ENCODE measurements at places on chromosomes 5 and 9. TPM values are rescaled to one million over a fixed set of nuclear protein-coding genes. Genes with fewer than 3 reads are reported as not detected.
A peak's percentile ranks its signal among the peaks of the same experiment; 100 is the strongest.

Gene MEIKIN
- polyA plus RNA-seq, result not detected

Gene PFN3
- polyA plus RNA-seq, result not detected

Gene DOCK2
- polyA plus RNA-seq, result not detected

Gene GABRA1
- not detected for polyA plus RNA-seq

Gene PRRT1B
- 1.0 TPM for polyA plus RNA-seq

Gene ERAP2
- 1.5 TPM for polyA plus RNA-seq

Gene FBXL7
- 10.6 TPM for polyA plus RNA-seq

Gene EDIL3
- 21.1 TPM for polyA plus RNA-seq

GRCh38 chr5:151134228-151134627 lies 23.4 kb downstream of the ANXA6 start:
- peaks cover 5% of the 10 kb centered on the region for H3K4me1 ChIP-seq
- peak; percentile 35 for DNase-seq
- no peaks in the 10 kb centered on the region for H3K36me3 ChIP-seq
- H3K27me3 ChIP-seq, result no peaks in the 10 kb centered on the region
- peak overlapping the region; percentile 46 for H3K27ac ChIP-seq
- H3K4me3 ChIP-seq, result no peak overlapping the region

DNA sequence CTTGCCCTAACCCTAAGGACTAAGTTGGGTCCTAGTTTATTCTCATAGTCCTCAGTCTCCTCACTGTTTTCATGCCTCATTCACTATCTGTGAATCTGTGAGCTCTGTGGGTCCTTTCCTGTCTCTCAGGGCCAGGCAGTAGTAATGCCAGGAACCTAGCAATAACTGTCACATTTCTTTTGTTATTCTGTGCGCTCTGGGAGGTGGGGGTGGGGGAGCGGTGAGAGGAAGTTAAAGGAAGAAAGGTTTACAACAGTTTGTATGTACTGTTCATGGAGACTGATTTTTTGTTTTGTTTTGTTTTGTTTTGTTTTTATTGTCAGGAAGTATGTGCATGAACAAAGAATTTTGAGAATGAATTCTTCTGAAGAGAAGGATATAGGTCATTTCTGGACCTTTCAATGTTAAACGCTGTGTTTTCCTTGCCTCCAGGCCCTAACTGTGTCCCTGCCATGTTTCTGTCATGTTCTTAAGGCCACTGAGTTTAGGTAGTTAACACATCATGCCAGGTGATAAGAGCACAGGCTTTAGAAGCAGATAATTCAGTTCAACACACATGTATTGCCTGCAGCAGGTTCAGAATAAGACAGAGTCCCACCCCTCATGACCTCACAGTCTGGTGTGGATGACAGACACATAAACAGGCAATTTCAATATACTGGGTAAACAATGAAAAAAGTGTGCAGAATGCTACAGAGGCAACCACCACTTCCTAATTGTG lies 13.3 kb upstream of the FEM1C start:
- peak; percentile 62 for DNase-seq
- H3K27ac ChIP-seq, result peak overlapping the region; percentile 79
- H3K27me3 ChIP-seq, result no peaks in the 10 kb centered on the region
- peaks cover 9% of the 10 kb centered on the region for H3K4me1 ChIP-seq

GRCh38 chr9:135711391-135711790 lies 9.4 kb downstream of the KCNT1 start:
- H3K4me3 ChIP-seq, result no peak overlapping the region
- peaks cover 44% of the 10 kb centered on the region for H3K27me3 ChIP-seq
- DNase-seq, result no peak
- H3K4me1 ChIP-seq, result no peaks in the 10 kb centered on the region

DNA sequence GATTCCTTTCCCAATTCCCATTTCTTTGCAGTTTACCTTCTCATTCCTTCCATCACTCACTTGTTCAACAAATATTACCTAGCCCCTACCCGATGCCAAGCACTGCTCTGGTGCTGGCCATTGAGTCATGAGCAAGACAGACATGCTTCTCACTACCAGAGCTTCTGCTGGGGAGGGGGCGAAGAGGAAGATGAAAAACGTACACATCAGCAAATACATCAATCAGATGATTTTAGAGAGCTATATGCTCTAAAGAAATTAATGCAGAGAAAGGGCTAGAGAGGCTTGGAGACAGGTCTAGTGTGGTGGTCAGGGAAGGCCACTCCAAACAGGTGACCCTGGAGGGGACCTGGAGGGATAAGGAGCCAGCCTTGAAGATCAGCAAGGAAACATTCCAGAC lies 14.4 kb upstream of the FAT2 start:
- no peak overlapping the region for H3K4me3 ChIP-seq
- H3K27me3 ChIP-seq, result peaks cover 26% of the 10 kb centered on the region
- no peaks in the 10 kb centered on the region for H3K4me1 ChIP-seq

DNA sequence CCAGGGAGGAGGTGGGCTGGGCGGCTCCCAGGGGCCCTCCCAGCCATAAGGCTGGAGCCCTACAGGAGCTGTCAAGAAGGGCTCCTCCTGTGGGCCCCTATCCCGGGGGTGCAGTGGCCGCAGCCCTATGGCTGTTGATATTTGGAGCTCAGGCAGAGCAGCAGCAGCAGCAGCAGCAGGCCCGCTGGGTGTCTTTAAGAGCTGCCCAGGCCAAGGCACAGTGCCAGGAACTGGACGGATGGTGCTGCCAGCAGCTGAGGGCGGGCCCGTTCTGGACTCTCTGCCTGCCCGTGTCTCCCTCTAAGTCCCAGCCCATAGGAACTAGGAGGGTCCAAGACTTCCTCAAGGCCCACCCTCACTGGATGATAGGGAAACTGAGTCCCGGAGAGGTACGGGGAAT lies 3.6 kb downstream of the AK1 start:
- no peaks in the 10 kb centered on the region for H3K27me3 ChIP-seq
- peaks cover 30% of the 10 kb centered on the region for H3K4me1 ChIP-seq
- H3K36me3 ChIP-seq, result no peaks in the 10 kb centered on the region
- H3K4me3 ChIP-seq, result no peak overlapping the region
- no peak overlapping the region for H3K27ac ChIP-seq
- no peak for DNase-seq

DNA sequence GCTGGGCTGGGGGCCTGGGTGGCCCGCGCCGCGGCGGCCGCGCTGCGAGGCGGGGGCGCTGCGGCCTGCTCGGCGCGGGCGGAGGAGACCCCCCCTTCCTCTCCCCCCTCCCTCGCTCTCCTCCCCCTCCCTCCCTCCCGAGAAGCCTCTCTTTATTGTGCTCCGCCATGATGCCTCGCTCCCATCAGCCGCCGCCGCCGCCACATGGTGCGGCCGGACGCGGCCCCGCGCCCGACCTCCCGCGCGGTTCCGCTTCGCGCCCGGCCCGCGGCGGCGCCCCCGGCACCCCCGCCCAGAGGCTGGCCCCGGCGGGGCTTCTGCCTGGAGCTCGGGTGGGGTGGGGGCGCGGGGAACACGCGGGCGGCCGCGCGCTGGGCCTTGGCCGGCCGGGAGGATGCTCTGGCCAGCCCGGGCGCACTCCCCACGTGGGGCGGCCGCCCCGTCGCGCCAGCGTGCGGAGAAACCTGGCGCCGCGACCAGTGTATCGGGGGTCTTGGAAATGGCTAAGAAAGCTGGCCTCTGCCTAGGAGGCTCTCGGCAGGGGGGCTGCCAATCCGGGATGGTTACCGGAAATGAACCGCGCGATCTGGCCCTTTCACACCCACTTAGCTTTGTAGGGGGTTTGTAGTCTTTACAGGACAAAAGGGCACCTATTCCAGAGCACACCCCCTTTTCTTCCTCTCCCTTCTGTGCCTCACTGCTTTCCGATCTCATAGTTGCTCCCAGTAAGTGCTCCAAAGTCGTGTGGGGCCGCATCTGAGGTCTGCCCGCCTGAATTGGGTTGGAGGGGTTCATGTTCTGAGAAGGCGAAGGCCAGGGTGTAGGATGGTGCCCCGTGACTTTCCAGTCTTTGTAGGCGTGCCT lies 1.0 kb downstream of the SET start:
- H3K4me1 ChIP-seq, result peaks cover 36% of the 10 kb centered on the region
- no peaks in the 10 kb centered on the region for H3K27me3 ChIP-seq

DNA sequence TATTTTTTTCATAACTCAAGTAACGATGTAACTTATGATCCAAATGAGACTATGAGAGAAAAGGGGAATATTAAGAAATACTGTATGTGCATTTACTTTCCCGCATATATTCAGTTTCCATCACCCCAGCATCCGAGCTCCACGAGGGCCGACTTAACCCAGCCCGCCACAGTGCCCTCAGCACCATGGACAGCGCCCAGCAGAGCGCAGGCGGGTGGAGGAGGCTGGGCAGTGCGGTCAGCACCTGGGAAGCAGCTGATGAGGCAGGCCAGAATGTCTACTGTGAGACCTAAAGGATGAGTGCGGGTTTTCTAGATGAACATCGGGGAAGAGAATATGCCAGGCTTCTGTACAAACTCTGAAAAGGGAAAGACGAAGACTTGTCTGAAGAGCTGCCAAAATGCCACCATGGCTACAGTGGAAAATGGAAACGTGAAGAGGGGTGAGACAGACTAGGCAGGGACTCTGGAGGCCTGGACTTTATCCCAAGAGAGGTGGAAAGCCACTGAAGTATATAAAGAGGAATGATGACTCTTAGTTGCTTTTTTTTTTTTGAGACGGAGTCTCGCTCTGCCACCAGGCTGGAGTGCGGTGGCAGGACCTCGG lies 34.5 kb upstream of the MED27 start:
- H3K27ac ChIP-seq, result no peak overlapping the region
- peak; percentile 85 for DNase-seq
- H3K36me3 ChIP-seq, result no peaks in the 10 kb centered on the region
- H3K4me3 ChIP-seq, result no peak overlapping the region

DNA sequence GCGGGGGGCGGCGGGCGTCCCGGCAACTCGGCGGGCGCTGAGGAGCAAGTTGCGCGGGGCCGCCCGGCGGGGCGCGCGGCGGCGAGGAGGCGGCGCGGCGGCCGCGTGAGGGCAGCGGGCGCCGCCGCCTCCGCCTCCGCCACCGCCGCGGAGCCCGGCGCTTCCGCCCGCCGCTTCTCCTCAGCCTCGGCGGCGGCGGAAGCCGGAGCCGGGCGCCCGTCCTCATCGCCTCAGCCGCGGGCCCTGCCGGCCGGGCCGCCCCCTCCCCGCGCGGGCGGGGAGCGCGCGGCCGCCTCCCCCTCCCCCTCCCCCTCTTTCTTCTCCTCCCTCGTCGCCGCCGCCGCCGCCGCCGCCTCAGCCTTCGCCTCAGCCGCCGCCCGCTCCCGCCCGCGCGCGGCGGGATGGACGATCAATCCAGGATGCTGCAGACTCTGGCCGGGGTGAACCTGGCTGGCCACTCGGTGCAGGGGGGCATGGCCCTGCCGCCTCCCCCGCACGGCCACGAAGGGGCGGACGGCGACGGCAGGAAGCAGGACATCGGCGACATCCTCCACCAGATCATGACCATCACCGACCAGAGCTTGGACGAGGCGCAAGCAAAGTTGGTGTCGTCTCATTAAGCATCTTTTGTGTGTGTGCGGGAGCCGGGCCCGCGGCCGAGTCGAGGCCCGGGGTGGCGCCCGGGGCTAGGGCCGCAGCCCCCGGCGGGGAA lies at the start of gene PBX3:
Gene PBX3 (plus strand): TSS at position 321 of the 712 bp plus-strand sequence.
- DNase-seq, result peak; percentile 80
- H3K27me3 ChIP-seq, result peaks cover 11% of the 10 kb centered on the region
- no peaks in the 10 kb centered on the region for H3K4me1 ChIP-seq
- no peaks in the 10 kb centered on the region for H3K36me3 ChIP-seq
- H3K27ac ChIP-seq, result peak within 1 kb of the TSS; percentile 64

DNA sequence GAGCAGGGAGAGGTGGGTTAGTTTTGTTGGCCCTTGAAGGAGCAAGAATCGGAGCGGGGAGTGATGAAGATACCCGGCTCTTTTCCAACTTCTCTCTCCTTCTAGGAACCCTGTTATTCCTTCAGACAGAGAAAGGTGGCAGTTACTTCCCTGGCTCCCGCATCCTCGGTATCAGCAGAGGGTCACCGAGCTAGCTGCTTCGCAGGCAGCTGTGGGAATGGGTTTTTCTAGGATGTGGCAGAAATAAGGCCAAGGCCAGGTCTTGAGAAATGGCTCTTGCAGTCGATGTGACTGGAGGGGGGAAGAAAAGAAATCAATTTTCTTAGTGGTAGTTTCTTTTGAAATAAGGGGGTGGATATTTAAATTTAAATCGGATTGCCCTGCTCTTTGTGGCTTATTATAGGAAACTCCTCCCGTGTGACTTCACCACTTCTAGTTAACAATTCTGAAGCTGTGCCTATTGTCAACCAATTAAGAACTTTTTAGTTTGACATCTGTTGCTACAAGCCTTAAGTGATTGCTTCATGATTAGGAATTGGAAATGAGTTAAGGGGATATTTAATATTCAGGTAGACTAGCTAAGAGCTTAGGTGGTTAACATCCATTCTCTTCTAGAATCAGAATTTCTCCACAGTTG lies 1.4 kb downstream of the SAP30L start:
- H3K27ac ChIP-seq, result peak overlapping the region; percentile 80
- DNase-seq, result no peak
- H3K4me1 ChIP-seq, result peaks cover 17% of the 10 kb centered on the region
- peak overlapping the region; percentile 90 for H3K4me3 ChIP-seq
- H3K27me3 ChIP-seq, result no peaks in the 10 kb centered on the region

GRCh38 chr9:103839197-103839596 lies 254.9 kb upstream of the SMC2 start:
- no peak overlapping the region for H3K27ac ChIP-seq
- H3K4me3 ChIP-seq, result no peak overlapping the region
- H3K36me3 ChIP-seq, result no peaks in the 10 kb centered on the region
- no peaks in the 10 kb centered on the region for H3K4me1 ChIP-seq

GRCh38 chr9:72875221-72875620 lies 77.6 kb downstream of the ALDH1A1 start:
- H3K27ac ChIP-seq, result no peak overlapping the region
- H3K36me3 ChIP-seq, result no peaks in the 10 kb centered on the region
- H3K4me3 ChIP-seq, result no peak overlapping the region
- peaks cover 15% of the 10 kb centered on the region for H3K4me1 ChIP-seq
- no peak for DNase-seq
- H3K27me3 ChIP-seq, result no peaks in the 10 kb centered on the region

- H3K4me3 ChIP-seq, result no peak overlapping the region
- H3K27ac ChIP-seq, result peak overlapping the region; percentile 93
- peak; percentile 82 for DNase-seq
Observed at GRCh38 chr5:139655727-139656271, 7.7 kb downstream of the CXXC5 start.

DNA sequence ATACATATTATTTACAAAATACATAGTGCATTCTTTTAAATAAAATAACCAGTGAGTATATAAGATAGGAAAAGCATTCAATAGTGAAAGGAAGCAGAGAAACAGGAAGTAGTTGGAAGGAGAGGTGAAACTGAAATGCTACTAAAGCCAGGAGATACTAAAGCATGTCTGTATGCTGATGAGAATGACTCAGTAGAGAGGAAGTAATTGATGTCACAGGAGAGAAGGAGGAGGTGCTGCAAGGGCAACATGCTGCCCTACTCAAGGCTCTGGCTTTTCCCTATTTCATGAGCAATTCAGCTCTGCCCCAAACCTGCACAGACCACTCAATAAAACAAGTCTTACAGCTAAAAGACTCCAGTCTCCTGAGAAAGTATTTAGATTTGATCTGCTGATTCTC lies 108.5 kb upstream of the TXNDC8 start:
- no peaks in the 10 kb centered on the region for H3K4me1 ChIP-seq
- no peaks in the 10 kb centered on the region for H3K27me3 ChIP-seq
- DNase-seq, result no peak
- H3K27ac ChIP-seq, result no peak overlapping the region
- no peaks in the 10 kb centered on the region for H3K36me3 ChIP-seq

Data from hepatocyte (in vitro differentiated cells).